ENCODE measurements at places on chromosomes 13 and 19.

- no peak for DNase-seq
Observed at GRCh38 chr19:48671446-48671995, 1.3 kb downstream of the NTN5 start.

- no peak for DNase-seq
Observed at GRCh38 chr19:13090511-13091231, 12.0 kb downstream of the LYL1 start.

- no peak for DNase-seq
Observed at GRCh38 chr19:17487284-17488121, 17.2 kb downstream of the SLC27A1 start.

- peak; percentile 91 for DNase-seq
Observed at GRCh38 chr19:510606-511100, 3.4 kb downstream of the TPGS1 start.

DNA sequence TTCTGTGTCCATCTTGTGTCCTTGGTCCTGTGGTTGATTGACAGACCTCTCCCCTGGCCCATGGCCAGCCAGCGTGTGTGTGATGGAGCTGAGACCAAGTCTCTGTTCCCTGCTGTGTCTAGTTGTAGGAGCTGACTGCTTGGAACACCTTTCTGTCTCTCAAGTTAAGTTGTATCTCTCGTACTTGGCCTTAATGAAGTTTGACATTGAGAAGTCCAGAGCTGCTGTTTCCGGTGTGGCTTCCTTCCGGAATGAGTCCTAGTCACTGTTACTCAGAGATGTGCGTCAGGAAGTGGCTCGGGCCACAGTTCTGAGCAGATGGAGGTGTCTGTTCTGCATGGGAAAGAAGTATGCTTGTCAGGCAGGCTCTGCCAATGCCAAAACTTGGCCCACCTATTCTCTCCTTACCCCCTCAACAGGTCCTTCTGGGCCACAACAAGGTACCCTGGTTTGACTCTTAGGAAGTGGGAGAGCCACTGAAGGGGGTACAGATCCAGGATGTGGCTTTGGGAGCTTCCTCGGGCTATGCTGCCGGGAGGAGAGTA, 54.3 kb downstream of the GATAD2A start:
- no peak for DNase-seq

- DNase-seq, result no peak
Observed at GRCh38 chr13:20363172-20363571, 131.1 kb upstream of the GJB6 start.

DNA sequence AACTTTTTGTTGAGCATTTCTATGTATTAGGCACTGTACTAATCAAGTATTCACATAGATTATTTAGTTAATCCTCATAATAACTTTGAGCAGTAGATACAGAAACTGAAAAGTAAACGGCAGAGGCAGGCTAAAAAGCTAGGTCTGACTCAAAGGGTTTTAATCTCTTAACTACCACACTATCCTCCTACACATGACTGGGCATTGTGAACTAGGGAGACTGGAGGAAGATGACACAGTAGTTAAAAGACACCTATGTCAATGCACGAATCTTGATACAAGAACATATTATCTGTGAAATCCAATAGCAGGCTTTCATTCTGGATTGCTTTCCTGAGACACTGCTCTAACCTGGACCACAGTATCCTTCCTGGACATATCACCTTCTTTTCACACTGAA, 36.3 kb downstream of the MICU2 start:
- no peak for DNase-seq

DNA sequence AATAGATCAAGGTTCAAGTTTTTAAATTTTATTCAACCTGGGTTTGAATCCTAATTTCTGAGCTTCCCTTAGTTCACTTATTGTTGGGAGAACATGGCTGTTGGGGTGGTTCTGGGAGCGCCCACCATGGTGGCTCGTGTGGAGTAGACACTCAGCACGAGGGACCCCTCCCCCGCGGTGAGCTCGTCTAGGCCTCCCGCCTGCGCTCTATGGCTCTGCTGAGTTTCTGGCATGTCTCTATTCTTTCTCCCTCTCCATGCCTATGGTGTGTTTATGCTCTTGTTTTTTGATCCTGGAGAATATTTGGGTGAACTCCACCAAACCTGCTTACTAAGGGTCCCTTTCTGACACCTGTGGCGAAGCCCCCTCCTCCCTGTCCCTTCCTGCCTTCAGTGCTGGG, 1.6 kb upstream of the EPN1 start:
- no peak for DNase-seq

DNA sequence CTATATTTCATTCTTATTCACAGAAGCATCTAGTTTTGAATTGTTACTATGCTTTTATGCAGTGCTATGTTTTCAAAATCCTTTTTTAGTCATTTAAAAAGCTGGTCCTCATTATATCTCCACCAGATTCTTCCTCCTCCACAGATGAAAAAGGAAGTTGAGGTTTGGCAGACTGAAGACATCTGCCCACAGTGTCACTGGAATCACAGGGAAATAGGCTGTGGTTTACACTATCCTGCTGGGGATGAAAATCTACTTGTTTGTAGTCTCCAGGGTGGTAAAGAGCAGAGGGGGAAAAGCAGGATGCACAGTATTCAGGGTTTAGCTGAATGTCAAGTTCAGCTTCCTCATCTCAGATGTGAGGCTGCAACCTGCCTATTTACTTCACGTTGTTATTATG, 351.2 kb downstream of the DNAJC15 start:
- no peak for DNase-seq

- no peak for DNase-seq
Observed at GRCh38 chr13:111952032-111952431, 114.9 kb upstream of the SOX1 start.

DNA sequence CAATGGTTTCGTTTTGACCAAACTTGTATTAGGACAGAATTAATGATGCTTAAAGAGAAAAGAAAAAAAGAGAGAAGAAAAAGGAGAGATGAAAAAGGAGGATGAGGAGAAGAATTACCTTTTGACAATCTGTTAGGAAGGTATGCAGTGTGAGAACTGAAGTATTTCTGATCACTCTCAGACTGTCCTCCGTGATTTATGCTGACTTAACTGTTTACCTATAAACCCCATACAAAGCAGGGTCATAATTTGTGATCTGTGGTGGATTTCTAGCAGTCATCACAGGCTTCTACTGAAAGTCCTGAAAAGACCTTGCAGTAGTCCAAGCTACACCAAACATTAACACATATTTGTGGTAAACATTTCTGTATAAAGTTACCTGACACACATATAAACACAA, 93.9 kb downstream of the PCDH17 start:
- DNase-seq, result no peak

GRCh38 chr13:104694397-104694796, 1628.2 kb upstream of the SLC10A2 start:
- no peak for DNase-seq

DNA sequence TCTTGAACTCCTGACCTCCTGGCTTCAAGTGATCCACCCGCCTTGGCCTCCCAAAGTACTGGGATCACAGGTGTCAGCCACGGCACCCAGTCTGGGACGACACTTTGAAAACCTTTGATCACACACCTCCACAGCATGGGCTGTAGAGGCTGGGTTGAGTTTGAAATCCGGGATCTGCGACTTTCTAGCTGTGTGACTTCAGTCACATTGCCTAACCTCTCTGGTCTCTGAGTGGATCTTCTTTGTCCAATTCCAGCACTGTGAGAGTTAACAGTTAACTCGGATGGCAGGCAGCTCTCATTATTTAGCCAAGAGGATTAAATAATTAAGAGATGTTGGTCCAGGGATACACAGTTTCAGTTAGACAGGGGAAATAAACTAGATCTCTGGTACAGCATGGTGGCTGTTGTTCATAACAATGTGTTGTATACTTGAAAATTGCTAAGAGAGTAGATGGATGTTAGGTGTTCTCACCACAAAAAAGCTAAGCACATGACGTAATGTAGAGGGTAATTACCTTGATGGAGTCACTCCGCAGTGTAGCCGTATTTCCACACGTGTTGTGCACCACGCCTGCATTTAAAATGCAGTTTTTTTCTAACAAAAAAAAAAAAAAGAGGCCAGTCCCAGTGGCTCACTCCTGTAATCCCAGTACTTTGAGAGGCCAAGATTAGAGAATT, 1.9 kb downstream of the GALP start:
- no peak for DNase-seq

DNA sequence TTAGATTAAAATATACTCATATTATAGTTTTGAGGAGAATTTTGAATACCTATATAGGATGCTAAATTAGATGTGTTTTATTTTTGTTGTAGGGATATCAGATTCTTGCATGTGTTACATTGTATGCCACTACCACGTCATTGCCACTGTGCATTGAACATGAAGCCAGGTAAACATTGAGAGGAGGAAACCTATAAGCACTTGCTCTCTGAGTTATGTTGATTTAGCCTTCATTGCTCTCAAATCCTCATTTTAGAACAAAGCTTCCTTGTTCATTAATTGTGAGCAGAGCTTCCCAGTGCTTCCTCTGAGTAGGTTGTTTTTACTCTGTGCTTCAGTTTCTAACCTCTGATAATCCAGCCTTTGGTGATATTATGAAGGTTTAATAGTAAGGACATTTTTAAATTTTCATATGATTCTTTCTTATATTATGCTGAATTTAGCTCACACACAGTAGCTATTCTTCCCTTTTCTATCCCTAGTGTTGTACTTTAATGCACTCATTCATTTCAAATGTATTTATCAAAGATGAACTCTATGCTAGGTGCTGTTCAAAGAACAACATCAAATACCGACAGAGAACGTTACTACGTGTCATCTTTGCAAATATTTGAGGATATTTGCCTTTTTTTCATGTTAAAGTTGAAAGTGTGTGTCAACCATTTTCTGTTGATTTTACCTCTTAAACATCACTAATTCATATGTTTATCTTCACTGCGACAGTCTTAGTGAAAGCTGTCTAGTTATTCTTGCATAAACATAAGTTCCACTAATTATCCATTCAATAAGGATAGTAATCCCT, 1448.0 kb upstream of the MIR17HG start:
- DNase-seq, result peak; percentile 32

GRCh38 chr19:5870986-5871394, 650 bp upstream of the FUT5 start:
- DNase-seq, result no peak
